ENCODE measurements at places on chromosomes 3 and 15.

- DNase-seq, result no peak
Measured at GRCh38 chr3:126464997-126465396, 10.7 kb downstream of the ZXDC start.

GRCh38 chr15:71755092-71755970 is 55.0 kb upstream of the NR2E3 start:
- DNase-seq, result no peak

GRCh38 chr3:63047068-63047467 is 171.9 kb upstream of the CADPS start:
- no peak for DNase-seq

- no peak for DNase-seq
Measured at GRCh38 chr3:129039271-129040038, 21.1 kb upstream of the GP9 start.

DNA sequence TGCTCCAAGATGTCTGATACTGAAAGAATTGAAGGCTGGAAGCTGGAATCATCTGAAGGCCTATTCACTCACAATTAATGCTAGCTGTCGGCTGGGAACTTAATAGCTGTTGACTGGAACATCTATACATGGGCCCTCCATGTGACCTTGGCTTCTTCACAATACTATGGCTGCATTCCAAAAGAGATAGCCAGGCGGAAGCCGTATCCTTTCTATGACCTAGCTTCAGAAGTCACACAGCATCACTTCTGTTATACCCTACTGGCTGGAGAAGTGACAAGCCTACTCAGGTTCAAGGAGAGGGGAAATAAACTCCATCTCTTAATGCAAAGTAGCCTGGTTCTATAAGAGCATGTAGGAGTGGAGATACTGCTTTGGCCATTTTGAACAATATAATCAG is 50.9 kb upstream of the SPRED1 start:
- no peak for DNase-seq

- no peak for DNase-seq
Measured at GRCh38 chr3:139897759-139898158, 37.2 kb upstream of the CLSTN2 start.

DNA sequence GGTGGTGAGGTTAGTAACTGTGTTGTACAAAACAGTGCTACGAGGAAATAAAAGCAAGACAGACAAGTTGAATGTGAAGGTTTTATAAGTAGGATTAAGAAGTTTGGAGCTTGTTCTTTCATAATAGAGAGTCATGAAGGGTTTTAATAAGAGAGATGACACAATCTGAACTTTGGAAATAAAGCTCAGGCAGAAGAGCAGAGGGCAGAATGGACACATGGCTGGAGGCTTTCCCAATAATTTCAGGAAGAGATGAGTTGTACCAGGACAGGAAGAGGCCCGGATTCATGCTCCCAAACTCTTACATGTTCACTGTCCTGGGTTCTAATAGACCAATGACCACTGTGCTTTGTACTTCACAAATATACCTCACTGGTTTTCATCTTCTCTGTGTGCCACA is 194.8 kb downstream of the SLC9A9 start:
- DNase-seq, result no peak

DNA sequence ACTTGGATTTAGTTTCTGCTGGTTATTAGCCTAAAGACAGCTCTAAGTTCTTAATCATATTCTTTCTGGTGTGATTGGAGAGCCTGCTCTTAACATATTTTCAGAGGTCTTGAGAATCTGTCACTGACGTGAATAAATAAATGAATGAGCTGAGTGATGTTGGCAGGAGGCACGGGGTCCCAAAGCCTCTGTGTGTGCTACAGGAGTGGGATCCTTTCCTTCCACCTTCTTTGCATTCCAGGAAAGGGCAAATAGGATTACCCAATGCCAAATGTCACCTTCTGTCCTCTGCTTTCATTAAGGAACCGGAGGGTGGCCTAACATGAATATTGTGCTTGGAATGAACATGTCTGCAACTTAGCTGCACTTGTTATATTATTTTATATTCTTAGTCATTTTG is 53.1 kb downstream of the CD47 start:
- no peak for DNase-seq

- peak; percentile 7 for DNase-seq
Measured at GRCh38 chr15:28191832-28192231, 92.7 kb upstream of the OCA2 start.

DNA sequence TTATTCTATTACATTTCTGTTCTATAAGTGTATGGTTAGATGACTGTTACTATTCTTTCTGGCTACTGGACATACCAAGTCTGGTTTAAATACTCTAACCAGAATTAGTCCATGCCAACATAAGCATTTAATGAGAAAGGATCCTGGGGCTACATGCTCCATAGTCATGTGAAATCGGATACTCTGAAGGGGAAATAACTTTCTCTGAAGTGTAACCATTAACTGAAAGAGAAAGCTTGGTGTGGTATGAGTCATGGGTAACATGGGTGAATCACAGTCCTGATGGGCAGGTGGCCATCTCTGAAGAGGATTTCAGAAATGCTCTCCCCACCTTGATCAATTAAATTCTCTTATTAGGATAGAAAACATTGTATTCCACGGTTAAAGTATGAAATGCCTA is 69.4 kb downstream of the FHIT start:
- DNase-seq, result no peak

DNA sequence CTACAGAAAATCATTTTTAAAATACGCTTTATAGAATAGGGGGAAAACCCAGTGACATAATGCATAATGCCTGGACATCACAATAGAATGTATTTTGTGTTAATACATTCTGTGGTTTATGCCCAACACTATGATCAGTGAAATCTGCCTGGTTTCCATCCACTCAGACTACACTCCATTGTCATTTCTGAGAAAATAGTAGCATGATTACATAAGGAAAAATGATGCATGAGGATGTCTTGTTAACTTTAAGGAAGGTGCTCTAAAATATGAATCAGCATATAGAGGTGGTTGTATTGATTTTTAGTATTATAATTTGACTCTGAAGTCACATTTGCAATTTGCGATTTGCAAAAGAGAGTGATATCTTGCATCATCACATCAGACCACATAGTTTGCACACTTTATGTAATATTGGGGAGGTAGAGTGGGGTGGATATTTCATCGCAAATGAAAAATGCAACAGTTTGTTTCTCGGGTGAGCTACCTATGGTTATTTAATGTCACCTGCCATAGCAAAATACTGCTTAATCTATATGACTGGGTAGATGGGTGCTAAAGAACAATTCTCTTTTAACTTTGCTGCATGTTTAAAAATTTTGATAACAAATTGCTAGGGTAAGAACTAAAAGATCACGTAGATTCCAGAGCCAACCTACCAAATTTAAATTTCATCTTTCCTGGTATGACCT is 403.9 kb downstream of the IL5RA start:
- no peak for DNase-seq

DNA sequence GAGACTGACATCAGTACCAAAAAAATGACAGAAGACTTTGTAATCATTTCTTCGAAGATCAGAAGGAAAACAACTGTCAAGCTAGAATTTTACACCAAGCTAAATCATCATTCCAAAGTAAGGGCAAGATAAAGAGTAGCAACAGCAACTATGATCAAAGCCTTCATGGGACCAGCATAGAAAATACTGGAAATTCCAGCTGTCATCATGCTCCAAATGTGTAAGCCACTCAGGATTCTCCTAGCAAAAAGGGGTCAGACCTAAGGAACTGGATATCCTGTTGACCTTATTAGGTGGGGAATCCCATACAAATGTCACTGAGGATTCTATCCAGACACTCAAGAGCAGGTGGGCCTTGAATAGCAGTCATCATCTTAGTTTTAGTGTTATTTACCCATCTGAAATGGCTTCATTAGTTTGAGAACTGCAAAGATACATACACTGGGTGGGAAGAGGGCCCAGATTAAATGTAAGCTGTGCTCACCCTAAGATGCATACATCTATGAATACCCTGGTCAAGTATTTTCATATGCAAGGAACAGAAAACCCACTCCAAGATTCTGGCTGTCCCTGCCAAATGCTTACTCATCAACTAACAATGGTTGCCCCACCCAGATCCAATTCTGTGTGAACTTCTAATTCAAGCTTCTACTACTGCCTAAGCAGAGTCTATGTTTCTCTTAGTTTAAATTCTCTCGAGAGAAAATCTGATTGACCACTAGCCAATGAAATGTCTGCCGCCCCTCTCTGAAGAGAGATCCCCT is 33.5 kb downstream of the CLDN18 start:
- DNase-seq, result no peak
